ENCODE measurements at places on chromosomes 12 and 14.
A peak's percentile ranks its signal among the peaks of the same experiment; 100 is the strongest.

DNA sequence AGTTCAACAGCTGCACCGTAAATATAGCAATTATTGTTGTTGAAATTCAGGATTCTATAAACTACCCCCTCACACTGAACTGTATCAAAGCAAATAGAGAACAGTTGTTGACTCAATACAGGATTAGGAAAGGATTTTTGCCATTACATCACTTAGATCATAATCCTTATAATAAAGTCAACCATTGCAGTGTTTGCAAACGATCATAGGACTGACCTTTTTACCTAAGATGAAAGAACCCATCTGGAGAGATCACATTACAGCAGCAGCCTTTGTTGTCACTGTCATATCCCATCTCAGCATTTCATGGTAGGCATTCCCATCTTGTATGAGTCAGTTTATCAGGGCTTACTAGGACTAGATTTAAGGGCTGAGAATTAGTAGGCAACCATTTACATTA lies 96.1 kb downstream of the IPO8 start:
- peaks cover 7% of the 10 kb centered on the region for H3K36me3 ChIP-seq
- peaks cover 18% of the 10 kb centered on the region for H3K4me1 ChIP-seq
- no peaks in the 10 kb centered on the region for H3K27me3 ChIP-seq
- H3K27ac ChIP-seq = no peak overlapping the region
- no peak for DNase-seq

DNA sequence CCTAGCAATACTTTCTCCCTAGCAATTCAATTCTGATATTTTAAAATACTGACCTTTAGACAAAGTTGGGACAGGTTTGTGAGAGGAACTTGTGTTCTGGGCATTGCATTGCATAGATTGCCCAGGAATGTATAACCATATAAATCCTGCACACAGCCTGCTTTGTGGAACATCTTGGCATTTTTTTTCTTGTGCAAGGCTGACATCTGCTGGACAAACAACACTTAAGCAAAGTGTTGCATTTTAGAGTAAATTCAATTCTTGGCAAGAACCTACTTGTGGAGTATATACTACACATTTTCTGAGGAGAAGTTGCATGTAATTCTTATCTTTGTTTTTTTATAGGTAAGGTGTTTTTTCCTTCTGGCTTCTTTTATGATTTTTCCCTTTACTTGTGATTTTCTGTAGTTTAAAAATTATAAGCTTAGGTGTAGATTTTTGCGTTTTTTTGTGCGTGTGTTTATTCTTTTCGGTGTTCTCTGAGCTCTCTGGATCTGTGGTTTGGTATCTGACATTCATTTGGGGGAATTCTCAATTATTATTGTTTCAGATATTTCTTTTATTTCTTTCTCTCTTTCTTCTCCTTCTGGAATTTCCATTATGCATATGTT lies 26.4 kb downstream of the TESPA1 start:
- no peak overlapping the region for H3K27ac ChIP-seq
- H3K4me1 ChIP-seq = peaks cover 3% of the 10 kb centered on the region
- peak; percentile 59 for DNase-seq
- peaks cover 39% of the 10 kb centered on the region for H3K27me3 ChIP-seq
- no peak overlapping the region for H3K4me3 ChIP-seq

- no peak for DNase-seq
- H3K27ac ChIP-seq = peak overlapping the region; percentile 24
- H3K4me1 ChIP-seq = peaks cover 28% of the 10 kb centered on the region
- H3K27me3 ChIP-seq = peaks cover 12% of the 10 kb centered on the region
- H3K4me3 ChIP-seq = no peak overlapping the region
These were observed 245.1 kb downstream of the SLC41A2 start for GRCh38 chr12:104712968-104713367.

- H3K4me3 ChIP-seq = no peak overlapping the region
- no peaks in the 10 kb centered on the region for H3K36me3 ChIP-seq
- H3K27ac ChIP-seq = no peak overlapping the region
- H3K27me3 ChIP-seq = peaks cover 77% of the 10 kb centered on the region
These were observed 29.6 kb upstream of the NTF3 start for GRCh38 chr12:5402009-5402935.

DNA sequence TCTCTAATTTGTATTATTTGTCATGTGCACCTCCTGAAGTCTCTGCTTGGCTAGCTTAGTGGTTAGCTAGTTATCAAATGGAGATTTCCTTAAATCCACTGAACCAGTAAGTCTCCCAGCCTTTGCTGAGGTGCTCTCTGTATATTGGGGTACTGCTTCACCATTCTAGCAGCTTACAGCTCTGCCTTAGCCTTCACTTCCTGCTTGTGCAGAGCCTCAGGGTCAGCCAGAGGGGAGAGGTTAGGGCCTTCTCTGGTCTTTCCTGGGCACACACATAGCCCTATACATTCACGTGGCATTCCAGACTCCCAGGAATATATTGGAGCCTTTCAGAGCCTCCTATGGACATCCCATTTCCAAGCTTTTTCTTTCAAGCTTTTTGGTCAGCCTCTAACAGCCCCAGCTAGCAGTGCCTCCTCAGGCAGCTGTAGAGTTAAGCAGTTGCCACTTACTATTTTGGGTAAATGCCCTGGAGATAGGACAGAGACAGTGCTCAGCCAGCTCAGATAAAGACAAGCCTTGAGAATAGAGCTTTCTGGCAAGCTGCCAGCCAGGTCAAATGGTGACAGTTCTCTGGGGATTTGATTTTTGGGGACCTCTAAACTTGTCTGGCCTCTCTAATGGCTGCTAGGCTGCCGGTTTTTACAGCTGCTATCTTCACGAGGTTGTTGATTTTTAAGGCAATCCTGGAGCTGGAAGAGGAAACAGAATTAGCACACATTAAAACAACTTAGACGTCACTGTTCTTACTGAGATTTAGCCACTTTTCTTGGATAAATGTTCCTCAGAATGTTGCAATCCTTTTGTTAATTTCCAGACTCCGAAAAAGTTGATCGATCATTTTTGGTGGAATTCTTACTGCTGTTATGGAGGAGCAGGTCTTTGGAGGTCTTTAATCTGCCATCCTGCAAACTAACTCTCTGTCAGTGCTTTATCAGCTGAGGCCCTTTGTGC lies 32.9 kb downstream of the FBXW8 start:
- no peak overlapping the region for H3K27ac ChIP-seq
- no peaks in the 10 kb centered on the region for H3K27me3 ChIP-seq
- peaks cover 50% of the 10 kb centered on the region for H3K36me3 ChIP-seq
- H3K4me3 ChIP-seq = no peak overlapping the region

Data from mesothelial cell of epicardium (in vitro differentiated cells).